ENCODE measurements at places on chromosomes 1 and 21.

GRCh38 chr1:204420039-204421004 lies 8.7 kb upstream of the PPP1R15B start:
- DNase-seq, result no peak

GRCh38 chr21:28282833-28283232 lies 709.8 kb downstream of the LTN1 start:
- DNase-seq, result no peak

- DNase-seq, result no peak
Observed at GRCh38 chr1:67761091-67761490, 72.2 kb downstream of the GNG12 start.

- no peak for DNase-seq
Observed at GRCh38 chr1:145845144-145845513, 301 bp upstream of the NUDT17 start.

DNA sequence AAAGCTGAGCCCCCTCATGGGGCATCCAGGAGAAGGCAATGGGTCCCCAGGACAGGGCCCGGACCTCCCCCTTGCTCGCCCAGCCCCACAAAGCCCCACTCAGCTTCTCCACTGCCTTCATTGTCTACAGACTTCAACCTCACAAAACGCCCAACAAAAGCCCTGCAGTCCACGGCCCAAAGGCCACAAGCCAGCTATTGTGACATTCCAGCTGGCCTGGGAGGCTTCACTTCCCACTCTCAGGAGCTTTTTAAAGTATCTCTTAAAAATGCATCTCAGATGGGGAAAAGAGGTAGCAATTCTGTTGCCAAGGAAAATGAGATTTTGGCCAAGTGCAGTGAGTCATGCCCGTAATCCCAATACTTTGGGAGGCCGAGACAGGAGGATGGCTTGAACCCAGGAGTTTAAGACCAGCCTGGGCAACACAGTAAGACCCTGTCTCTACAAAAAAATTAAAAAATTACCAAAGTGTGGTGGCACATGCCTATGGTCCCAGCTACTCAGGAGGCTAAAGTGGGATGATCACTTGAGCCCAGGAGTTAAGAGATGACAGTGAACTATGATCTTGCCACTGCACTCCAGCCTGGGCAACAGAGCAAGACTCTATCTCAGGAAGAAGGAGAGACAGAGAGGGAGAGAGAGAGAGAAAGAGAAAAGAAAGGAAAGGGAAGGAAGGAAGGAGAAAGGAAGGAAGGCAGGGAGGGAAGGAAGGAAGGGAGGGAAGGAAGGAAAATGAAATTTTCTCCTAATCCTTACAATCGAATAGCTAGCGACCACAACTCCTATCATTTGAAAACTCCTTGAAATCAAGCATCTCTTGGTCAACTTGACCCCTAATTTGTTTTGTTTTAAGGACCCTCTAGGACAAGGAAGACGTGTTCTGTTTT lies 31.4 kb upstream of the TARDBP start:
- no peak for DNase-seq

Measured in stimulated activated CD8-positive, alpha-beta memory T cell treated with anti-CD3 and anti-CD28 coated beads, Interleukin-15, amount 100 ng/mL, for 4 hours (primary cell).